ENCODE measurements at places on chromosomes 13 and 19.

DNA sequence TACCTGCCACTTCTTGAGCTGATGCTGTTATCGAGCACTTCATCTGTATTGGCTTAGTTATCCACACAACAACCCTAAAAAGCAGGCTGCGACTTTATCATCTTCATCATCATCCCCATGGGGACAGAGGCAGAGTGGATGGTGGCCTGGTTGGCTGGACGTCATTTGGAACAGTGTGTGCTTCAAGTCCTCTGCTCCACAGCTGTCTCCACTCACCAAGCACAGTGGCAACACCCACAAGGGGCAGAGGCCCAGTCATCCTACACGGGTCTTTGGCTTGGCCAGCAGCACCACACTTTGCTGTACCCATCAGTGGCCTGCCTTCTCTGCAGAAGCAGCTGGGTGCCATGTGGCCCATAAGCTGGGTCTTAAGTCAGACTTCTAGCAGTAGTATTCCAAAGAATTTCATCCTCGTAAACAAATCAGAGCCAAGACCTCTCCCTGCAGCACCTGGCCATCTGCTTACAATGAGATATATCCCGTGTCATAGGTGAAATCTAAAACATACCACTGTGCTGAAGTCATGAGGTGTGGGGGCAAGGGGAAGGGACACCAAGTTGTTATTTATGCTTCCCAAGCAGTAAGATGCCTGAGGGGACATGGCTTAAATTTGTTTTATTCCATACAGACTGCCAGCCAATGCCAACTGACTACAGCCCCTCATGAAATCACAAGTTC lies 47.9 kb upstream of the EPHX3 start:
- no peak for DNase-seq
- peaks cover 64% of the 10 kb centered on the region for H3K4me1 ChIP-seq
- no peaks in the 10 kb centered on the region for H3K36me3 ChIP-seq
- H3K27ac ChIP-seq: peak overlapping the region; percentile 94

DNA sequence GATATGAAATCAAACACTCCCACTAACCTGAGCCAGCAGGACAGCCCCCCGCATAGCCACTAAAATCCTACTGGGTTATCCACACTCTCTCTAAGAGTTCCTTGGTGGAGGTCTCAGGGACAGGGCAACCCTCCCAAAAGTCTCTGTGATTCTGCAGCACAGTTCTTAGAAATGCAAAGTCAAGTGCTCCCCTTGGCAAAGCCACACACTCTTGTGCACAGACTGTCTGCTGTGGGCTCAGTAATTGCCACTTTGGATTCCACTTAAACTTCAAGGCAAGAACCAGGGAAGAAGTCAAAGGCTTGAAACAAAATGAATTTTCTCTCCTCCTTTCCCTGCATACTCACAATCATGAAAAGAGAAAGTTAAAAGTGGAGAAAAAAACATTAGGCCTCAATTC lies 61.5 kb downstream of the DOCK9 start:
- peaks cover 8% of the 10 kb centered on the region for H3K36me3 ChIP-seq
- DNase-seq: no peak
- no peak overlapping the region for H3K4me3 ChIP-seq

- no peaks in the 10 kb centered on the region for H3K4me1 ChIP-seq
- no peak overlapping the region for H3K27ac ChIP-seq
- peaks cover 4% of the 10 kb centered on the region for H3K27me3 ChIP-seq
- no peaks in the 10 kb centered on the region for H3K36me3 ChIP-seq
- DNase-seq: no peak
- H3K4me3 ChIP-seq: no peak overlapping the region
These were observed 186.8 kb upstream of the SOX1 start for GRCh38 chr13:111880185-111880584.

DNA sequence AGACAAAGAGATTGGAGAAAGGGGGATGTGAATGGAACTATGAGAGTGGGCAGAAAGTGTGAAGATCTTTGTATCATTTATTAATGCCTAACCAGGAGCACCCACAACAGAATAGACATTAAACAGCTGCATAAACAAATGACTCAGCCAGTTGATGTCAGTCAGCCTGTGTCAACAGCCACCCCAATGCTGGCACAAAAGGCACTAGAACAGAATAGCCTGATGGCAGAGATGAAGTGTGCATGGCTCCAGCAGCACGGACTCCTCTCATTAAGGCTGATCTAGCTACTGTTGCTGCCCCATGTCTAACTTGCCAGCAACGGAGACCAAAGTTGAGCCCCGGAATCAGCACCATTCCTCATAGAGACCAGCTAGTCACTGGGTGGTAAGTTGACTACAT lies 7.8 kb downstream of the CPB2 start:
- H3K4me1 ChIP-seq: peaks cover under 1% of the 10 kb centered on the region
- H3K27ac ChIP-seq: no peak overlapping the region
- no peak for DNase-seq
- H3K27me3 ChIP-seq: peaks cover 57% of the 10 kb centered on the region
- H3K4me3 ChIP-seq: no peak overlapping the region

- no peak overlapping the region for H3K27ac ChIP-seq
- no peak for DNase-seq
- peaks cover 2% of the 10 kb centered on the region for H3K36me3 ChIP-seq
- H3K4me1 ChIP-seq: peaks cover 9% of the 10 kb centered on the region
These were observed 254.2 kb downstream of the ITGBL1 start for GRCh38 chr13:101706651-101707050.

DNA sequence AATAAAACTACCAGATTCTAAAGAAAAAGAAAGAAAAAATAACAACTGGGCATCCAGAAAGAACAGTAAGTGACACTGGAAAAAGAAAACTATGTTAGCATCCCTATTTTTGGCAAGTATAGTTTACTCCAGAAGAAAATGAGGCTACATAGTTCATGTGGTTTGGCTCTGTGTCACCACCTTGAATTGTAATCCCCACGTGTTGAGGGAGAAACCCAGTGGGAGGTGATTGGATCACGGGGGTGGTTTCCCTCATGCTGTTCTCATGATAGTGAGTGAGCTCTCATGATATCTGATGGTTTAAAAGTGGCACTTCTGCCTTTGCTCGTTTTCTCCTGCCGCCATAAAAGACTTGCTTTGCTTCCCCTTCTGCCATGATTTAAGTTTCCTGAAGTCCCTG lies 76.9 kb downstream of the ITGBL1 start:
- peaks cover 2% of the 10 kb centered on the region for H3K4me1 ChIP-seq
- no peak overlapping the region for H3K4me3 ChIP-seq
- H3K27me3 ChIP-seq: peaks cover 10% of the 10 kb centered on the region
- H3K36me3 ChIP-seq: peaks cover 2% of the 10 kb centered on the region
- no peak for DNase-seq

DNA sequence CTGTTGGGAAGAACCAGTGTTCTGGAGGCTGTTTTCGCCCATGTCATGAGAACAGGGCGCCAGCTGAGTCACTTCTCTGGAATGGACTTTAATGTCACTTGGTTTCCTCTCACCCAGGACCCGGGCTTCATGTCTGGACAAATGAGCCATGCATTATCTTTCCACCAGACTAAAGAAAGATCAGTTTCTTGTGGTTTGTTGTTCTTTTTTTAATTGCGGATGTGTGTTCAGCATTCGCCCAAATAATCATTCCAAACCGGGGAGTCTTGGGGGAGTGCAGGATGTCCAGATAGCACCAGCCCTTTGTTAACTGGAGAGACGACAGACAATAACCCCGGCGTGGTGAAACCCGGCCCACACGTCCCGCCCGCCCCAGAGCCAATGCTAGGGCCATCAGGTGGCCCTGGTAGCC lies 102.5 kb downstream of the COL4A2 start:
- H3K4me3 ChIP-seq: no peak overlapping the region
- no peak overlapping the region for H3K27ac ChIP-seq
- H3K36me3 ChIP-seq: peaks cover 4% of the 10 kb centered on the region
- DNase-seq: no peak
- peaks cover 6% of the 10 kb centered on the region for H3K4me1 ChIP-seq

DNA sequence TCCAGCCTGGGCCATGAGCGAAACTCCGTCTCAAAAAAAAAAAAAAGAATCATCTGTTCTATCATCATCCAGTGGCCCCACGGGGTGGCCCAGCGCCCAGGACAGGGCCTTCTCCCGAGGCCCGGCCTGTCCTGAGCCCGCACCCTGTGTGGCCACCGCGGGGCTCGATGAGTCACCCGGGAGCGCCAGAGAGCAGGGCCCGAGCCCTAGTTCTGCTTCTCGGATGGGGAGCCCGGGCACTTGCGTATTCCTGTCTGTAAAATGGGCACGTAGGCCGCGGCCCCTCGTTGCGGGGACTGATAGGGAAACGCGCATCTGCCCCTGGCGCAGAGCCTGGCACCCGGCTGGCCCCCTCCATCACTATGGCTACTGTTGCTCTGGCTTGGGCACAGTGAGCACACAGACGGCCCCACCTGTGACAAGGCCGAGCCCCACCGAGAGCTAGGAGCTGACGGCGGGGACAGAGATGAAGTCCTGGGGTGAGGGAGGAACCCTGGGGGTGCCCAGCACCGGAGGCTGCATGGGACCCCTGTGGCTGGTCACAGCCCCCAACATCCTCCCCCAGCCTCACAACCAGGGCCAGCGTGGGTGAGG lies 21.3 kb upstream of the UQCR11 start:
- no peaks in the 10 kb centered on the region for H3K27me3 ChIP-seq
- no peak for DNase-seq
- no peak overlapping the region for H3K27ac ChIP-seq

- no peaks in the 10 kb centered on the region for H3K36me3 ChIP-seq
- H3K4me1 ChIP-seq: peaks cover 54% of the 10 kb centered on the region
- no peaks in the 10 kb centered on the region for H3K27me3 ChIP-seq
- H3K27ac ChIP-seq: peak overlapping the region; percentile 97
- H3K4me3 ChIP-seq: peak overlapping the region; percentile 99
- DNase-seq: peak; percentile 56
These were observed 11.9 kb downstream of the LTBP4 start for GRCh38 chr19:40612831-40613689.

- H3K27me3 ChIP-seq: peaks cover 9% of the 10 kb centered on the region
- H3K36me3 ChIP-seq: peaks cover 3% of the 10 kb centered on the region
- no peak for DNase-seq
- H3K4me3 ChIP-seq: no peak overlapping the region
These were observed 25.6 kb downstream of the F2RL3 start for GRCh38 chr19:16914421-16914820.

GRCh38 chr13:39916330-39916729 lies 260.9 kb downstream of the COG6 start:
- no peaks in the 10 kb centered on the region for H3K4me1 ChIP-seq
- no peak for DNase-seq
- no peaks in the 10 kb centered on the region for H3K36me3 ChIP-seq
- peaks cover 12% of the 10 kb centered on the region for H3K27me3 ChIP-seq
- no peak overlapping the region for H3K27ac ChIP-seq

- DNase-seq: no peak
- peaks cover 3% of the 10 kb centered on the region for H3K4me1 ChIP-seq
- no peak overlapping the region for H3K27ac ChIP-seq
These were observed 21.7 kb upstream of the SCEL start for GRCh38 chr13:77513719-77514335.

DNA sequence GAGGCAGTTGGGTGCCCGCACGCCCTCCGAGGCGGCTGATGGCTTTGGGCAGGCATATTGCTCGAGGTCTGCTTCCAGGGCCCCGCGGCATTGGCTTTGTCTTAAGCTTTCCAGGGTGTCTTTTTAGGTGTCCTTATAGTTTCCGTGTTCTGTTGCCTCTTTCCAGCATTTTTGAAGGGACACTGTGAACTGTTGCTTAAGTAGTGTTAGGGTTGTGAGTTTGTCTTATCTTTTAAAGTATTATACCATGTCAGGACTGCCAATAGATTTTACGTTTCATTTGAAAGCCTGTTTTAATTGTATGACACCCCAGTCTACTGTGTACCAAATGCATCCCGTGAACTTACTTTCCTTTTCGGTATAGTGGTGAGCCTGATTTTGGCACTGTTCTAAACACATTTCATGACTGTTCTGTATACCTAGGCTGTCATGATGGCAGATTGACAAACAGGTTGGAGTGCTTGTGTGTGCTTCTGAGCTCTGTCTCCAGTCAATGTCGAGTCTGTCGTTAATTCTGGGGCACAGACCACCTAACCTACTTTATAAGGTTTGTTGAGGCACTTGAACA lies 656 bp downstream of the PCCA start:
- peaks cover 23% of the 10 kb centered on the region for H3K4me1 ChIP-seq
- peaks cover 4% of the 10 kb centered on the region for H3K27me3 ChIP-seq
- peaks cover 2% of the 10 kb centered on the region for H3K36me3 ChIP-seq
- H3K27ac ChIP-seq: peak overlapping the region; percentile 81
- no peak for DNase-seq

GRCh38 chr19:10270616-10271394 lies at the start of gene ICAM1:
Gene ICAM1 (plus strand): TSS chr19:10271120. CDS start chr19:10271160, 40 bp downstream.
- H3K27me3 ChIP-seq: no peaks in the 10 kb centered on the region
- H3K36me3 ChIP-seq: peaks cover 2% of the 10 kb centered on the region
- H3K27ac ChIP-seq: peak within 1 kb of the TSS; percentile 93

- no peaks in the 10 kb centered on the region for H3K36me3 ChIP-seq
- no peak overlapping the region for H3K4me3 ChIP-seq
- no peaks in the 10 kb centered on the region for H3K27me3 ChIP-seq
- no peaks in the 10 kb centered on the region for H3K4me1 ChIP-seq
These were observed 40.9 kb downstream of the GNG7 start for GRCh38 chr19:2661615-2662014.

DNA sequence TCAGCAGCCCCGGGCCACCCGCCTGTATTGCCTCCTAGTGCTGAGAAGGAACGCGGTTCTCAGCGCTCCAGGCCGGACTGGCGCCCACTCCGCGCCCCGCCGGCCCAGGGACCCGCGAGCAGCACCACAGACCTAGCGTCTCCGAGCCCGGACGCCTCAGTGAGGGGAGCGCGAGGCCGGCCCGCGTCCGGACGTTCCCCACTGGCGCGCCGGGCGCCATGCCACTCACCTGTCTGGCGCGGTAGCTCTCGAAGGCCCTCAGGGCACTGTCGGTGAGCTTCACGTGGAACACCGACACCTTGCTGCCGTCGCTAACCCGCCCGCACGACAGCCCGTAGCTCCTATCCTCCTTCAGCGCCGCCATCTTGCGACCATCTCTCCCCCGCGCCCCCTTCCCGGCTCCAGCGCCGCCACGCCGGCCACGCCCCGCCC lies at the start of gene ELL:
Gene ELL, minus strand, starts transcription at position 379 of the 432 bp plus-strand sequence. Its CDS starts 15 bp downstream, at position 364.
- peaks cover 25% of the 10 kb centered on the region for H3K4me1 ChIP-seq
- DNase-seq: no peak
- H3K4me3 ChIP-seq: peak within 1 kb of the TSS; percentile 99
- H3K36me3 ChIP-seq: no peaks in the 10 kb centered on the region

Data from T-helper 17 cell (primary cell).